ENCODE measurements at places on chromosomes 11 and 22.

DNA sequence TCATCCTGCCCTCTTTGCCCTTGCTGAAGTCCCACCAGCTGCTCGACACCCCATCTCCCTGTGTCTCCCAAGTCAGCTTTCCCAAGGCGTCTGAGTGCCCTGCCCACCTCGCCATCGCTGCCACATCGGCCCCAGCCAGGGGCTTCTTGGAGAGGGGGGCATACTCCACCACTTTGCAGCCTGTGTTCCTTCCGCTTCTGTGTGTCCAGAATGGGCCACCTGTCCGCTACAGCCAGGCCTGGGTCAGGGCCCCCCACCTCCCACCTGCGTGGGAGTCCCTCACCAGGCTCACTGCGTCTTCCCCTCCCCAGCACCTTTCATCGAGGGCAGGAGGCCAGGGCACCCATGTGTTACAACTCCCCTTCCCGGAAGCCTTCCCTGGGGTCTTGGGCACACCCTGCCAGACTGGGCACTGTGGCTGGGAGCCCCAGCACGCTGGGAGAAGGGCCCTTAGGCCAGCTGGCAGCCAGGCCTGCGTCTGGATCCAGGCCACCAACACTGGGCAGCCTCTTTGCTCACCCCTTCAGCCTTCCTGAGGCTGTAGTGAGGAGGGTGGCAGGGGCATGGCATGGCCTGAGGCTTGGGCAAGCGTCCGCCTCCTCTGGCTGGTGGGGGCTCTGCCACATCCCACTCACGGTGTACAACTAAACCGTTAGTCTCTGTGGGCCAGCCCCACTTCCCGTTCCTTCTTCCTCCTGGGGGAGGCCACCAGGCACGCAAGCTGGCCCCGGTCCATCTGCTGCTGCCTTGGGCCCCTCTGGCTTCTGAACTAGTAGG is 13.4 kb downstream of the CPT1A start:
- no peak for DNase-seq

DNA sequence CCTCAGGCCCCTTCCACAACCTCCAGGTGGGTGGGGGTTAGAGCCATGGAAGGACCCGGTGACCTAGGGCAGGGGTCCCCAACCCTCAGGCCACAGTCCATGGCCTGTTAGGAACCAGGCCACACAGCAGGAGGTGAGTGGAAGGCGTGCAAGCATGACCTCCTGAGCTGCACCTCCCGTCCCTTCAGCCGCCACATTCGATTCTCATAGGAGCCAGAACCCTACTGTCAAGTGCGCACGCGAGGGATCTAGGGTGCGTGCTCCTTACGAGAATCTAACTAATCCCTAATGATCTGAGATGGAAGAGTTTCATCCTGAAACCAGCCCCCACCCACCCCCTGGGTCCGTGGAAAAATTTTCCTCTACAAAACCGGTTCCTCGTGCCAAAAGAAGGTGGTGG is 3.6 kb upstream of the KRTAP5-4 start:
- DNase-seq = no peak

DNA sequence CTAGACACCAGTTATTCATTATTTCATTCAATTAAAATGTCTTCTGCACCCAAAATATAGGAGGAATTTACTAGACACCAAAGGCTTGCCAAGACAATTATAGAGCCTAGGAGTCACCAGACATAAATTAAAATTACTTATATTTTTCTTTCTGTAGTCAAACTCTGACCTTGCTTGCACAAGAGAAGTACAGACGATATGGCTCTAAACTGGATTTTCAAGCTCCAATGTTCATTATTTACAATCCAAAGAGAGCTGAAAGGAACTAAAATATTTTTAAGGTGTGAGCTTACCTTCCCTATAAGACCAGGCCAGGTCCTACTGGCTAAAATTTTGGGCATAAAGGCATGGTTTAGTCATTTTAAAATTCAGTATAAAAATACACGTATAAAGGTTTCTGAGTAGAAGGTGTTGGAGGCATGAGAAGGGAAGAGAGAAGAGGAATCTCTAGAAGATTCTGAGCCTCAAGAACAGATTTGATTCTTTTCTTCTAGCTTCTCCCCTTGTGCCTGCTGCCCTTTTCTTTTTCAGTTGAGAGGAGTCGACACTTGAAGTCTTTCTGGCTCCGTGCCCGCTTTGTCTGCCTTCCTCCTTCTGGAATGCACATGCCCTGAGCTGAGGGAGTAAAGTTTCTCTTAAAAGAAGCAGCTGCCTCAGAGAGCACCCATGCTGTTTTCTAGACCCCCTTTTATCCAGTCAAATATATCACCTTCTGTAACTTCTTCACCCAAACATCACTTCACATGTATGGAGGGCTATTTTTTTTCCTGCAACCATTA is 13.5 kb downstream of the C11orf97 start:
- DNase-seq = no peak

DNA sequence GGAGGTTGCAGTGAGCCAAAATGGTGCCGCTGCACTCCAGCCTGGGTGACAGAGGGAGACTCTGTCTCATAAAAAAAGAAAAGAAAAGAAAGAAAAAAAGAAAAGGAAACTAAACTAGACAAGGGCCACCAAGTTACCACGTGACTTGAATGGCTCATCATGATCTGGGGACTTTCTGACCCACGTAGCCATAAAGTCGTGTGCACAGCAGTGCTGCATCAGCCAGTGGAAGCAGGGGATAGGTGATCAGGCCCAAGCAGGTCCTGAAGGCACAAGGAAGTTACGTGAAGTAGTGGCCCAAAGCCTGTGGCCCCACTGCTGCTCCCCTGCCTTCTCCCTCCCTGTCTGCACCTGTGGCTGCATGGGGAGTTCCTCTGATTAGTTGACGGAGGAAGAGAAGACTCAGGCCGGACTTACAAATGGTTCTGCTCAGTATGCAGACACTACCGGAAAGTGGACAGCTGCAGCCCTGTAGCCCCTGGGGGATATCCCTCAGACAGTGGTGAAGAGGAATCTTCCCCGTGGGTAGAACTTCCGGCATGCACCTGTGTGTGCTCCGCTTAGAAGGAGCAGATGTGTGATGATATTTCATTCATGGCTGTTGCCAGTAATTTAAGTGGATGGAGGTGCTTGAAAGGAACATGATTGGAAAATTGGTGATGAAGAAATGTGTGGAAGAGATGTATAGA is 18.2 kb upstream of the CD81 start:
- DNase-seq = no peak

GRCh38 chr22:43670513-43670912 is 141.6 kb downstream of the EFCAB6 start:
- no peak for DNase-seq

DNA sequence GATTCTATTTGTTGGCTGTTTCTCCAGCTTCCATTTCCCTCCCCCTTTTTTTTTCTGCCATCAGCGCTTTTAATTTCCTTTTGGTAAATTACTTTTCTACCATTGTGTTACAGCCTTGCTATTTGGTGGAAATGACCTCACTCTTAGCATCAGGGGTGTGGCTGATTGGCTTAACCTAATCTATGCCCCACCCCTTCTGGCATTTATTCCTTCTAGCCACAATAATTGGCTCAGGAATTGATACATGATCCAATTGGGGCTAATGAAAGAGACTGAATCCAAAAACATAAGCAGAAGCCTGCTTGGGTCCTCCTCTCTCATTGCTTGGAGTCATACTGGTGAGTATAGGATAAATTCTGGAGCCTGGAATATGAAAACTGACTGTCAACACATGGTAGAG is 402.4 kb upstream of the LRRC4C start:
- no peak for DNase-seq

DNA sequence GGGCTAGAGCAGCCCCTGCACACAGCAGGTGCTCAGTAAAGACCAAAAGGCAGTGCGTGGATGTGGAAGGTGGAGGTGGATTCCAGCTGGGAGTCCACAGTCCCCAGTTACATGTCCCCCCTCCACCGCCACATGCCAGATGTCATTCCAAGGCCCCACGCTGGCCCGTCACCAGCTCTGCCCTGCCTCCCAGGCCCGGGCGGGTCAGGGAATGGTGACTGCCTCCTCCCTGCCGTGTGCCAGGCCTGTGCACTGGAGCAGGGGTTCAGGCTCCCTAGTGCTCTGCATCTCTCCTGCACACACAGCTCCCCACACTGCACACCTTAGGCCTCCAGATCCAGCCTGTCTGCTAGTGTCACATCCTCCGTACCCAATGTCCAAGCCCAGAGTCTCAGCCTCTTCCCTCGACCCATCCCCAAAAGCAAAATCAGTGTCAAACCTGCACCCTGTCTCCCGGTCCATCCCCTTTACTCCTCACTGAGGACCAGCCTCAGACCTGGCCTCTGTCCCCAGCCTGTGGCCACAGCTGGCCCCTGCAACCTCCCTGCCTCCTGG is 40.2 kb upstream of the PRODH start:
- no peak for DNase-seq

DNA sequence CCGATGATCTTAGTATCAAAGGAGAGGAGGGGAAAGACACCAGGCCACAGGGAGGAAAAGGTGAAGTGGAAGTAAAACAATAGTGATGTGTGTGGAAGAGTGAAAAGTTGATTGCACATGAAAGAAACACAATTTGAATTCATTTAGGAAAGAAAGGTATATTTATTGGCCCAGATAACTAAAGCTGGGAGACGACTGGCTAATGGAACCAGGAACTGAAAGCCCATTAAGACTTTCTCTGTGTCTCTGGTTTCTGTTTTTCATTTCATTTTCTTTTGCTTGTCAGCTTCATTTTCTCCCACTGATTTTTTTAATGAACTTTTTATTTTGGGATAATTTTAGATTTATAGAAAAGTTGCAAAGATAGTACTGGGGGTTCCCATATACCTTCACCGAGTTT is 5.1 kb upstream of the DCHS1 start:
- no peak for DNase-seq

DNA sequence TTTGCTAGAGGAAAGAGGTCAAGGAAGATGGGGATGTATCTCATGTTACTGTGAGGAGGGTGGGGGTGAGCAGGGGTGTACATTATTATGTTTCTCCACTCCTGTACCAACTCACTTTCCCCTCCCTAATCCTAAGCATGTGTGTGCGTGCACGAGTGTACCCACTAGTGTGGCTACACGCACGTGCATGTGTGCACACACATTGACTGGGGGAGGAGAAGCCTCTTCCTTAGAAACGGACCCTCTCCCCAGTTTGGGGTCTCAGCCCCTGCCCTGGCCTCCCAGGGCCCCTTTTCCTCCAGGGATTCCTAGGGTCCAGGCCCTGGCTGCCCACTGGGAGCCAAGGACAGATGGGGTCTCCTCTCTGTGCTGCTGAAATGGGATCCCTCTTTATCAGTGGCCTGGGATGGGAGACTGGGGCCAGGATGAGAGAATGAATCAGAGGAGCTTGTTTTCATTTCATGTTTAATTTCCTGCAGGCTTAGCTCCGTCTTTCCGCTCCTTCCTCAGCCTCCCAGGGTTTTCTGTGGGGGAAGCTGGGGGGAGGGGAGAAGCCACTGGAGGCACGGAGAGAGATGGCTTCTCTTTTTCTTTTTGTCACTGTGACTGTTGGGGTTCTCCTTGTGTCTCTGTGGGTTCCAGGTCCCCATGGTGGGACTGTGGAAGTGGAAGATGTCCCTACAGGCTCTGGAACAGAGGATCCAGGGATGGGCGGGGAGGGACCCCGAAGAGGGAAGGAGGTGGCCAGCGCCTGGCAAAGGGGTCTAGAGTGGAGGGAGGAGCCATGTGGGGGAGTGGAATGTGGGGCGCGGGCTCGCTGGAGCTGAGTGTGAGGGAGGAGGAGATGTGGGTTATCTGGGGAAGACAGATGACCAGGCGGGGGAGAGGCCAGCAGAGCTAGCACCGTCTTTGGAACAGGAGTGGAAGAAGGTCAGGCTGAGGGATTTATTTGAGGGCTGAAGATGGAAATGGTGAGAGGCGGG is 40.3 kb downstream of the ALX4 start:
- DNase-seq = no peak

GRCh38 chr22:37410174-37411055 is 16.9 kb downstream of the ELFN2 start:
- no peak for DNase-seq

GRCh38 chr11:45100339-45100738 is 46.1 kb upstream of the PRDM11 start:
- no peak for DNase-seq

GRCh38 chr11:12800871-12801270 is 126.7 kb downstream of the TEAD1 start:
- no peak for DNase-seq

DNA sequence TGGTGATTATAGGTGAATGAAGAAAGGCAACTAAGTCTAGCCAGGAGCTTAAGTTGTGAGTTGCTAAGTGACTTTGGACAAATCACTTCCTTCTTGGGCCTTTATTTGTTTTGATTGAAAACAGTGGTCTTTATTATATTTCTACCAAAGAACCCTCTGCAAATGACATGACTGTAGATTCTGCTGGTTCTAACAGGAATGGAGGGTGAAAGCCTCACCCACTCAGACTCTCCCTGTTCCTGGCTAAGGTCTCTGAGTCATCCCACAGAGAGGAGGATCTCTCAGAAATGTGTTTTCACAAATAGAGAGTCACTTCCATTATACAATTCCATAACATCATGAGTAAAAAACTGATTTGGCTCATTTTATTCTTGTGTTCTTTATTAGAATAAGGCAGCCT is 583.9 kb upstream of the LRRC4C start:
- DNase-seq = no peak

- DNase-seq = no peak
These were observed 4.8 kb downstream of the SLC35E4 start for GRCh38 chr22:30640361-30640760.

DNA sequence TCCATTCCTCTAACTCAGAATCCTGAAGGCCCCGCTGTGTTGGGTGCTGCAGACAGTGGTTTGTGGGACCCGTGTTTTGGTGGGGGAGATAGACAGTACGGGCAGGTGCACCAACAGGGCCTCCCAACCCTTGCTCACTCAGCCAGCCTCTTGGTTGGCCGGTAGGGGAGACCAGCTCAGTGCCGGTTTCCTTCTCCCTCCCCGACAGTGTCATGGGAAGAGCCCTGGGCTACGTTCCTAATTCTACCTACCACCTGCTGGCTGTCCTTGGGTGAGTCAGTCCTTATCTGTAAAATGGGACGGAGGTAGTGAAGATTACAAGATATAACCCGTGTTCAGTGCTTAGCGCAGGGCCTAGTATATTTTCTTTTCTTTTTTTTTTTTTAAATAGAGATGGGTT is 5.9 kb downstream of the TMEM134 start:
- DNase-seq = no peak

- no peak for DNase-seq
These were observed 92.9 kb downstream of the NELL1 start for GRCh38 chr11:20762116-20762844.

GRCh38 chr11:19719960-19720359 is 7.3 kb downstream of the NAV2 start:
- no peak for DNase-seq
